ENCODE measurements at places on chromosomes 5 and 9. TPM values are rescaled to one million over a fixed set of nuclear protein-coding genes. Genes with fewer than 3 reads are reported as not detected.

The NRG2 gene
- not detected for total RNA-seq

The CHSY3 gene
- 1.2 TPM for total RNA-seq

The PDLIM4 gene
- total RNA-seq: 19.0 TPM

The ADRA1B gene
- 5.0 TPM for total RNA-seq

The ACER2 gene
- total RNA-seq: 3.5 TPM

The SLC25A48 gene
- total RNA-seq: 11.5 TPM

The FGD3 gene
- 5.8 TPM for total RNA-seq

The ABLIM3 gene
- total RNA-seq: 1.6 TPM

The ENTREP1 gene
- total RNA-seq: 4.5 TPM

The CNTFR gene
- 20.1 TPM for total RNA-seq

GRCh38 chr5:75214928-75215327, 21.8 kb downstream of the ANKRD31 start:
- DNase-seq: peak; percentile 70
- no peak overlapping the region for H3K4me3 ChIP-seq
- H3K27ac ChIP-seq: peak overlapping the region; percentile 55

DNA sequence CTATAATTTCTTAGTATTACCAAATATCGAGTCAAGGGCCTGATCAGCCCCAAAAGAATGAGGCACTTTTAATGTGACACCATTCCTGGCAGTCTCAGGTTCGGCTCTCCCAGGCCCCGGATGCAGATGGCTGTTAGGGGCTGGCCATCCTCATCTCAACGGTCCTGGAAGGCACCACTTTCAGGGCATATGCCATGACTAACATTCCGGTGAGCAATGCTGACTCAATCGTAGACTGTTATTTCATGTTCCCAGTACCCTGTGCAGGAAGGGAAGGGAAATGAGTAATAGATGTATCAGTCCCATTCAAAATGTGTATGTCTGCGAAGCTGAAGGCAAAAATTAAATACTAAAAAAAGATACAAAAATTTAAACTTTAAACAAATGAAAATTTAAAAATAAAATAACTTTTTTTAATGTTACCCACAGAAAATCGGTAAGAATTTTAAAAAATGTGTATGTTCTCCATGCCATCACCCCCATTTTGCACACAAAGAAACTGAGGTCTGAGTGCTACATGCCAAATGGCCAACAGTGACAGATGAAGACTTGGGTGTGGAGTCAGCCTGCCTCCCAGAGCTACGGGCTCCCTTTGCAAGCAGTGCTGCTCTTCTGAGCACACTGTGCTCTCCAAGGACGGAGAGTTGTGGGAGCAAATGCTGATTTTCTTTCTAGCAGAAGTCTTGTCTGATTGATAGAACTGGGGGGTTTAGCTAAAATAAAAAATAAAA, 79.0 kb downstream of the GLDC start:
- no peaks in the 10 kb centered on the region for H3K27me3 ChIP-seq
- no peak for DNase-seq
- H3K27ac ChIP-seq: no peak overlapping the region

- no peaks in the 10 kb centered on the region for H3K27me3 ChIP-seq
- H3K27ac ChIP-seq: no peak overlapping the region
- H3K36me3 ChIP-seq: no peaks in the 10 kb centered on the region
- H3K4me1 ChIP-seq: no peaks in the 10 kb centered on the region
- DNase-seq: no peak
- no peak overlapping the region for H3K4me3 ChIP-seq
Measured at GRCh38 chr5:132808448-132808847, 4.7 kb upstream of the SOWAHA start.

DNA sequence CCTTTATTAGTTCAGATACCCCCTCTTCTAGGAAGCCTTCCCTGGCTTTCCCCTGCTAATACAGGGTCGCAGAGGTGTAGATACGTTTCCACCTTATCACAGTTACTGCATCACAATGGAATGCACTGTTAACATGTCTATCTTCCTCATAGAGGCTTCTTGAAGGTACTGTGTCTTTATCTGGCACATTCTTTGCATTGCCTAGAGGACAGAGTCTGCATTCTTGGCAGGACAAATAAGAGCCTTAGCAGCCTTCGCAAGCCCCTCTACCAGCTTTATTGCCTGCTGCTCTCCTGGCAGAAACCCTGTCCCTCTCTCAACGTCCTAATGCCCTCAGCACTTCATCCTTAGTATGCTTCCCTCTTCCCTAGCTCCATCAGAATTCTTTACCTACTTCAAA, 31.6 kb downstream of the SLC1A3 start:
- H3K27ac ChIP-seq: no peak overlapping the region
- H3K4me1 ChIP-seq: no peaks in the 10 kb centered on the region
- no peaks in the 10 kb centered on the region for H3K36me3 ChIP-seq
- H3K27me3 ChIP-seq: no peaks in the 10 kb centered on the region
- no peak overlapping the region for H3K4me3 ChIP-seq

- no peaks in the 10 kb centered on the region for H3K36me3 ChIP-seq
- DNase-seq: no peak
- no peak overlapping the region for H3K4me3 ChIP-seq
- no peak overlapping the region for H3K27ac ChIP-seq
Measured at GRCh38 chr9:77779010-77779409, 130.9 kb upstream of the GNA14 start.

DNA sequence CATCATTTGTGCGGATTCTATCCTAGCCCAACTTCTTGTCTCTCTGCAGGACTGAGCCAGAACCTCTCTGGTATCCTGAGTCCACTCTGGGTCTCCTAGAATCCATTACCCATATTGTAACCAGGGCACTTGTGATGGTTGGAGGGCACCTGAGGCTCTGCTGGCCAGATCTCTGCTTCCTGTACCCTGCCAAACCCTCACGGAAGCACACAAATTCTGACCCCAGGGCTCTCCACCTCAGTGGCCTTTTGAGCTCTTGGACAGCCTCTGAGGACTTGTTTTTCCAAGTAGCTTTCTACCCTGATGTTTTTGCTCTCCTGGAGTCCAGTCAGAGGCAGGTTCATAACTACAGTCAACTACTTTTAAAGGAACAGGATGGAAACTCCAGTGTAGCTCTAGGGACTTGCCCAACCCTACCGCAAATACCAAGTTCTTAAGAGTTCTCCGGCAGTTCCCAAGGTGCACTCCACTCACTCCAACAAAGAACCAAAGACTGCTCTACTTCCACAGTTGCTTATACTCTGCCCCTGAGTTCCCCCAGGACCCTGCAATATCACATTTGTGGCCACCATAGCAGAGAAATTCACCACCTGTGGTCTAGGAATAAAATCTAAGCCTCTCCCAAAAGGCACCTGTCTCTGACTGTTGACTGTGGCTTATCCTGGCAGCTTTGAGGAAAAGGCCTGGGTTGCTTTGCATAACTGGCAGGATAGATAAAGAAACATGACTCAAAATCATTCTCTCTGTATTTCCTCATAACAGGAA, 9.6 kb downstream of the PIP5K1B start:
- peak overlapping the region; percentile 21 for H3K27ac ChIP-seq
- no peaks in the 10 kb centered on the region for H3K27me3 ChIP-seq
- peaks cover 40% of the 10 kb centered on the region for H3K4me1 ChIP-seq
- DNase-seq: no peak
- no peaks in the 10 kb centered on the region for H3K36me3 ChIP-seq
- H3K4me3 ChIP-seq: no peak overlapping the region

GRCh38 chr9:136564379-136564988, 18.6 kb upstream of the NOTCH1 start:
- peaks cover 52% of the 10 kb centered on the region for H3K4me1 ChIP-seq
- H3K4me3 ChIP-seq: no peak overlapping the region
- no peak for DNase-seq
- H3K36me3 ChIP-seq: no peaks in the 10 kb centered on the region
- H3K27me3 ChIP-seq: no peaks in the 10 kb centered on the region

- no peaks in the 10 kb centered on the region for H3K36me3 ChIP-seq
- no peaks in the 10 kb centered on the region for H3K27me3 ChIP-seq
- H3K27ac ChIP-seq: no peak overlapping the region
- no peaks in the 10 kb centered on the region for H3K4me1 ChIP-seq
Measured at GRCh38 chr9:61674465-61674864, 484.6 kb downstream of the SPATA31A7 start.

DNA sequence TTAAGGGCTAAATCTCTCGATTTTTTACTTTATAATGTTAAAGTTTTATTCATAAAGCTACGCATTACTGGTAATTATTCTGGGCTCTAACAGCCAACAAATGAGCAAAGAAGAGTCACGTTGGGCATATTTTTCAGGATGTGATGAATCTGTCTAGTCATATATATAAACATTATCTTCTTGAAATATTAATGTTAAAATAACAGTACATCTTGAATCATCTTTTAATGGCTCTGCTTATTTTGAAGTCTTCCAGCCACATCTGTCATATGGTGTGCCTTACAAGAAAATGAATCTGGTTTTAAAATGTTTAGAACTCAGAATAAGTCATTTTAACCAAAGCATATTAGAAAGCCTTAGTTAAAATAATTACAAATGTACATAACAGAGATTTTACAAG, 96.9 kb downstream of the CWC27 start:
- H3K4me3 ChIP-seq: no peak overlapping the region
- H3K36me3 ChIP-seq: no peaks in the 10 kb centered on the region
- no peak overlapping the region for H3K27ac ChIP-seq
- no peaks in the 10 kb centered on the region for H3K27me3 ChIP-seq

GRCh38 chr5:74810915-74811314, 43.9 kb downstream of the NSA2 start:
- H3K4me3 ChIP-seq: no peak overlapping the region
- DNase-seq: no peak
- no peak overlapping the region for H3K27ac ChIP-seq
- no peaks in the 10 kb centered on the region for H3K27me3 ChIP-seq

GRCh38 chr5:28226407-28226806, 1188.0 kb upstream of the CDH9 start:
- H3K27ac ChIP-seq: no peak overlapping the region
- no peak for DNase-seq
- H3K4me3 ChIP-seq: no peak overlapping the region
- H3K36me3 ChIP-seq: no peaks in the 10 kb centered on the region
- no peaks in the 10 kb centered on the region for H3K27me3 ChIP-seq

DNA sequence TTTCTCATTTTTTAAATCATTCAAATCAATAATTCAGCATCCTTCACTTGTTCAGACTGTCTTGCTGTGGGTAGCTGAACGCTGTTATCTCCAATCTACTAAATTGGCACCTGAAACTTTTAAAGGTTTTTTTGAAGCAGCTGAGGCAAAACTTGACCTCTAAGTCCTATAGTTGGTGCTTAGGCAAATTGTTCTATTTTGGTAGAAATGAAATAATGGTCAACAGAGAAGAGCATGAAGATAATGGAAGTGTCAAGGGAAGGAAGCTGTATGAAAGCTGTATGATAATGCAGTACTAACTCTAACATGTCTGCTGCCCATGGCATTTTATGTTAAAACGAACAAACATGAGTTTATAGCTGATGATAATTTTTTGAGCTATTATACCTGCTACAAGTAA, 138.0 kb downstream of the GDNF start:
- H3K4me3 ChIP-seq: no peak overlapping the region
- H3K36me3 ChIP-seq: no peaks in the 10 kb centered on the region
- H3K4me1 ChIP-seq: no peaks in the 10 kb centered on the region
- DNase-seq: no peak

- no peaks in the 10 kb centered on the region for H3K27me3 ChIP-seq
- no peak overlapping the region for H3K27ac ChIP-seq
- no peak for DNase-seq
- H3K4me1 ChIP-seq: peaks cover 10% of the 10 kb centered on the region
Measured at GRCh38 chr5:138961221-138961620, 86.1 kb upstream of the LRRTM2 start.

GRCh38 chr5:4625206-4625896, 514.8 kb upstream of the ADAMTS16 start:
- H3K27ac ChIP-seq: no peak overlapping the region
- no peak overlapping the region for H3K4me3 ChIP-seq
- H3K36me3 ChIP-seq: no peaks in the 10 kb centered on the region
- DNase-seq: no peak

- H3K4me3 ChIP-seq: no peak overlapping the region
- peaks cover 10% of the 10 kb centered on the region for H3K4me1 ChIP-seq
- no peak for DNase-seq
- H3K36me3 ChIP-seq: no peaks in the 10 kb centered on the region
- no peak overlapping the region for H3K27ac ChIP-seq
Measured at GRCh38 chr5:56637321-56637920, 177.9 kb upstream of the MAP3K1 start.

- H3K4me3 ChIP-seq: no peak overlapping the region
- H3K27ac ChIP-seq: no peak overlapping the region
- H3K4me1 ChIP-seq: peaks cover 6% of the 10 kb centered on the region
- no peak for DNase-seq
Measured at GRCh38 chr5:1113805-1114586, 2.1 kb upstream of the SLC12A7 start.

GRCh38 chr9:134438195-134438788, 112.0 kb downstream of the RXRA start:
- H3K4me3 ChIP-seq: no peak overlapping the region
- no peak for DNase-seq
- peaks cover 29% of the 10 kb centered on the region for H3K36me3 ChIP-seq
- peaks cover 17% of the 10 kb centered on the region for H3K4me1 ChIP-seq

DNA sequence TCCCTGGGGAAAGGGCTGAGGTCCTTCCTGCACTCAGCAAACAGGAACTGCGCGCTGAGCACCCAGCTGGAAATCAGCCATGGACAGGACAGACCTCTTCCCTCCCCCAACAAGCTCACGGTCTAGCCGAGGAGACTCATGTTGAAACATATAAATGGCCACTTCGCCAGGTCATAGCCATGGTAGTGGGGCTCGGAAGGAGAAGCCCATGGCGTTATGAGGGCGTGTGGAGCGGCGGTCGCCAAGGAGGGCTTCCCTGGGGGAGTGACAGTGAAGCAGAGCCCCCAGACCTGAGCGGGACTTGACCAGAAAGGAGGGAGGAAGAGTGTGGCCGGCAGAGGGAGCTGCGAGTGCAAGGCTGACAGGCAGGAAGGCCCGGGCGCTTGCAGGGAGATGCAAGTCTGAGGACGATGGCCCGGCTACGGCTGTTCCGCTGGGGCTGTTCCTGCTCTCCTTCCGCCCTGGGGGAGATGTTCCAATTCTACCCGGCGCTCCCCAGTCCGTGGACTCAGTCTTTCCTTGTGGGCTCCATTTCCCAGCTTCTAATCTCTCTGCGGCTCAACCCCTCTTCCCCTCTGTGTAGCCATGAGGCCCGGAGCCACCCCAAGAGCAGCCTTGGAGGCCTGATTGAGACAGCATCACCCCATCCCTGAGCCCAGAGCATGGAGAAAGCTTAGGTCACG, 43.9 kb upstream of the PRRC2B start:
- no peak overlapping the region for H3K27ac ChIP-seq
- peak; percentile 96 for DNase-seq
- peaks cover 13% of the 10 kb centered on the region for H3K4me1 ChIP-seq
- H3K27me3 ChIP-seq: no peaks in the 10 kb centered on the region

GRCh38 chr9:19460243-19460642, 51.4 kb downstream of the ACER2 start:
- DNase-seq: no peak
- no peaks in the 10 kb centered on the region for H3K4me1 ChIP-seq
- no peaks in the 10 kb centered on the region for H3K36me3 ChIP-seq
- H3K27ac ChIP-seq: no peak overlapping the region
- H3K4me3 ChIP-seq: no peak overlapping the region

DNA sequence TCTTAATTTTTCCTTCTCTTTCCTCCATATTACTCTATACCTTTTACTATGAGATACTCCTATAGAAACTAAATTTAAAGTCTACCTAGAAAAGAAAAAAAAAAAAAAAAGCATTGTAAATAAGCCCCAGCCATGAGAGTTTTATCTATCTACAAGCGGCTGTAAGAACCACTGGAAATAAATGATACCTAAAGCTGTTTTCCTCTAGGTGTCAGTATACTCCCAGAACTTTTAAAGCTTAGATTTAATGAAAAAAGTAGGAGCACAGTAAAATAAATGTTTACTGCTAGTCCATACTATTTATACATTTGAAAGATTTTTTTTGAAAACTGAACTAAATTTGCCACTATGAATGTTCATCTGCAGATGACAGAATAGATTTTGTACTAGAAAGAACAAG, 26.2 kb downstream of the TYRP1 start:
- no peak overlapping the region for H3K4me3 ChIP-seq
- H3K4me1 ChIP-seq: no peaks in the 10 kb centered on the region
- H3K27me3 ChIP-seq: no peaks in the 10 kb centered on the region
- no peak overlapping the region for H3K27ac ChIP-seq
- no peaks in the 10 kb centered on the region for H3K36me3 ChIP-seq
- DNase-seq: no peak
